ENCODE measurements at places on chromosomes 5 and 9. TPM values are rescaled to one million over a fixed set of nuclear protein-coding genes. Genes with fewer than 3 reads are reported as not detected.
A peak's percentile ranks its signal among the peaks of the same experiment; 100 is the strongest.

The HCN1 gene
- total RNA-seq = not detected

The MSMP gene
- total RNA-seq = not detected

DNA sequence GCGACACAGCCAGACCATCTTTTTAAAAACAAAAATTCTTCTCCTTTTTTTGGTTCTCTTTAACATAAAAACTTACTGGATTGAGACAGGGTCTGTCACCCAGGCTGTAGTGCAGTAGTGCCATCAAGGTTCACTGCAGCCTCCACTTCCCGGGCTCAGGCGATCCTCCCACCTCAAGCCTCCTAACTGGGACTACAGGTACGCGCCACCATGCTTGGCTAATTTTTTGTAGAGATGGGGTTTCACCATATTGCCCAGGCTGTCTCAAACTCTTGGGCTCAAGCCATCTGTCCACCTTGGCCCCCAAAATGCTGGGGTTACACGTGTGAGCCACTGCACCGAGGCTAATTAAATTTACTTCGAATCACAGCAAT is 13.8 kb downstream of the HNRNPK start:
- DNase-seq = no peak
- no peak overlapping the region for H3K4me3 ChIP-seq
- no peaks in the 10 kb centered on the region for H3K4me1 ChIP-seq

The ANKRD18A gene
- total RNA-seq = 2.8 TPM

DNA sequence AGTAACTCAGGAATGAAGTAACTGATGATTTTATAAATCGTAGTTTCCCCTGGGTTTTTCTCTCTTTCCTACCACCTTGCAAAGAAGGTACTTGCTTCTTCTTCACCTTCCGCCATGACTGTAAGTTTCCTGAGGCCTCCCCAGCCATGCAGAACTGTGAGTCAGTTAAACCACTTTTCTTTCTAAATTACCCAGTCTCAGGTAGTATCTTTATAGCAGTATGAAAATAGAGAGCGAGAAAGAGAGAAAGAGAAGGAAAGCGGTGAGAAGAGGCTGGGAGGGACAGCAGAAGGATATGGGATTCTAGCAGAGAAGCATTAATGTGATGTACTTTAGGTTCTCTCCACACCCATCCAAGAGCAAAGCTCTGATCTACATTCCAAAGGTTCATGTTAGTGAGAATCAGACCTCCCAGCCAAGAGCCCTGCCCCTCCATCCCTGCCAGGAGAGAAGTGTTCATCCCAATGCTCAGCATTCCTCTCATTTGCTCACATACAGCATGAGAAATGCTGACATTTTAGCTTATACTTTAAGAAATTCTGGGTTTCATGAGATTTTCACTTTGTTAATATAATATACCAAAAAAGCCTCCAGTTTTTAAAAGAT is 185.0 kb upstream of the PTGER4 start:
- DNase-seq = no peak
- H3K27ac ChIP-seq = no peak overlapping the region
- H3K4me3 ChIP-seq = no peak overlapping the region
- no peaks in the 10 kb centered on the region for H3K4me1 ChIP-seq
- no peaks in the 10 kb centered on the region for H3K36me3 ChIP-seq
- no peaks in the 10 kb centered on the region for H3K27me3 ChIP-seq

The LCN12 gene
- total RNA-seq = not detected

GRCh38 chr9:7185612-7186011 is 427.8 kb downstream of the KDM4C start:
- no peak overlapping the region for H3K4me3 ChIP-seq
- no peak overlapping the region for H3K27ac ChIP-seq
- H3K4me1 ChIP-seq = no peaks in the 10 kb centered on the region
- H3K27me3 ChIP-seq = no peaks in the 10 kb centered on the region
- no peaks in the 10 kb centered on the region for H3K36me3 ChIP-seq
- no peak for DNase-seq

DNA sequence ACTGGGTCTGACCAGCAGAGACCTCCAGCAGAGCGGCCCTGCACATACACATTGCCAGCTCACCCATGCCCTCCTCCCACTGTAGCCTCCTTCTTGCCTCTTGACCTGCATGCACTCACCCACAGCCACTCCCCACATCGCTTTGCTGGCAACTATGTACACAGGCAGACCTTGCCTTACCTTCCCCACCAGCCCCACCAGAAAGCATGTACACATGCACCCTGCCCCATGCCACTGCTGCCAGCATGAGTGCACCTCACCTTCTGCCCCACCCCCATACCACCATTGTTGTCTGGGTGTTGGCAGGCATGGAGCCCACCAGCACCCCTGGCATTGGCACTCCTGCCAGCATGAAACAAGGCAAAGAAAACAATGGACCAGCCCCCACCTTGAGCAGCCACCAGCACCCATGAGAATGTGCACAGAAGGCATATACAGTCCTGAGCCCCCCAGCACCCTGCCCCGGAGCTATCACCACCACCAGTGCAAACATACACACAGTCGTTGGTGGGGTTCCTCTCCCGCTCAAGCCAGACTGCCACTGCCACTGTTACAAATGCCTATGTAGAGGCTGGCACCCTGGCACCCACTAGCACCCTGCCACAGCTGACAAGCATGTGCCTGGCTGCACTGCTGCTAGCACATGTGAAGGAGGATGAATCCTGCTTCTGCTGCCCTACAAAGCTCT is 171.4 kb upstream of the NR4A3 start:
- H3K4me1 ChIP-seq = no peaks in the 10 kb centered on the region
- H3K27me3 ChIP-seq = no peaks in the 10 kb centered on the region
- H3K4me3 ChIP-seq = no peak overlapping the region
- H3K36me3 ChIP-seq = no peaks in the 10 kb centered on the region
- H3K27ac ChIP-seq = no peak overlapping the region
- DNase-seq = no peak

The SEC24A gene
- total RNA-seq = 72.4 TPM

The DRD1 gene
- not detected for total RNA-seq

GRCh38 chr5:163534492-163535094 is 29.2 kb downstream of the MAT2B start:
- no peaks in the 10 kb centered on the region for H3K36me3 ChIP-seq
- no peaks in the 10 kb centered on the region for H3K27me3 ChIP-seq
- H3K4me3 ChIP-seq = no peak overlapping the region
- no peaks in the 10 kb centered on the region for H3K4me1 ChIP-seq
- no peak for DNase-seq

The AK8 gene
- total RNA-seq = not detected

The ELOVL7 gene
- 3.3 TPM for total RNA-seq

DNA sequence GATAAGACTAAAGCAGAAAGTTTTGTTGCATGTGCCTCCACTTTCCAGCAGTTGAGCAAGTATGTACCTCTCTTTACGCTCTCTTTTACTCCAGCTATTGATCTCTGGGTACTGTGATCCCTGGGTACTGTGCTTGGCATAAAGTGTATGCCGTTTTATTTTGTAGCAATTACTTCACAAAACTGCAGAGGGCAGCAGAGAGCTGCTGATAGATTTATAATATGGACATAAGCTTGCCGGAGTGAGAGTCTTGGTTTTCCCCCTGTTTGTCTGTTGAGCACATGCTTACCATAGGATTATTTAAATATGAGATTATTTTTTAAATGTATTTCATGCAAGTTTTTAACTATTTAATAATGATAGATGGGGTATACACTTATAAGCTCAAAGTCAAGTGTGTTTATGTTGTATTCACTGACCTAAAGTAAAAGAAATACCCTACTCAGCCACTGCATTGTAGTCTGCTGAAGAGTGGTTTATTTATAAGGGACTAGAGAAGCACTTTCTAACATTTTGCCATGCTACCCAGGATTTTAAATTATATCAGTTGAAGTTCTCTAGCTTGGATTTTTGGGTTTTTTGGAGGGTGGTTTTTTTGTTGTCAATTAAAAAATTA is 13.0 kb downstream of the TTC1 start:
- no peaks in the 10 kb centered on the region for H3K36me3 ChIP-seq
- H3K27ac ChIP-seq = peak overlapping the region; percentile 46
- peak; percentile 44 for DNase-seq
- peaks cover 39% of the 10 kb centered on the region for H3K4me1 ChIP-seq

- peak overlapping the region; percentile 79 for H3K27ac ChIP-seq
- H3K27me3 ChIP-seq = no peaks in the 10 kb centered on the region
- H3K4me1 ChIP-seq = peaks cover 16% of the 10 kb centered on the region
- no peaks in the 10 kb centered on the region for H3K36me3 ChIP-seq
These were observed 923 bp downstream of the RECK start for GRCh38 chr9:36037549-36038122.

The TYRP1 gene
- 2.9 TPM for total RNA-seq

- DNase-seq = peak; percentile 64
- no peaks in the 10 kb centered on the region for H3K27me3 ChIP-seq
- no peak overlapping the region for H3K4me3 ChIP-seq
- no peaks in the 10 kb centered on the region for H3K36me3 ChIP-seq
These were observed 178.3 kb downstream of the CWC27 start for GRCh38 chr5:64947031-64947430.

All from stomach (tissue), 19 donors.